ENCODE measurements at places on chromosomes 16 and 17. TPM values are rescaled to one million over a fixed set of nuclear protein-coding genes. Genes with fewer than 3 reads are reported as not detected.

GRCh38 chr17:67245694-67246402 is 852 bp upstream of the HELZ start:
- no peaks in the 10 kb centered on the region for H3K27me3 ChIP-seq
- peak; percentile 56 for DNase-seq
- peaks cover 5% of the 10 kb centered on the region for H3K36me3 ChIP-seq
- peak overlapping the region; percentile 84 for H3K27ac ChIP-seq
- H3K4me1 ChIP-seq = peaks cover 56% of the 10 kb centered on the region

DNA sequence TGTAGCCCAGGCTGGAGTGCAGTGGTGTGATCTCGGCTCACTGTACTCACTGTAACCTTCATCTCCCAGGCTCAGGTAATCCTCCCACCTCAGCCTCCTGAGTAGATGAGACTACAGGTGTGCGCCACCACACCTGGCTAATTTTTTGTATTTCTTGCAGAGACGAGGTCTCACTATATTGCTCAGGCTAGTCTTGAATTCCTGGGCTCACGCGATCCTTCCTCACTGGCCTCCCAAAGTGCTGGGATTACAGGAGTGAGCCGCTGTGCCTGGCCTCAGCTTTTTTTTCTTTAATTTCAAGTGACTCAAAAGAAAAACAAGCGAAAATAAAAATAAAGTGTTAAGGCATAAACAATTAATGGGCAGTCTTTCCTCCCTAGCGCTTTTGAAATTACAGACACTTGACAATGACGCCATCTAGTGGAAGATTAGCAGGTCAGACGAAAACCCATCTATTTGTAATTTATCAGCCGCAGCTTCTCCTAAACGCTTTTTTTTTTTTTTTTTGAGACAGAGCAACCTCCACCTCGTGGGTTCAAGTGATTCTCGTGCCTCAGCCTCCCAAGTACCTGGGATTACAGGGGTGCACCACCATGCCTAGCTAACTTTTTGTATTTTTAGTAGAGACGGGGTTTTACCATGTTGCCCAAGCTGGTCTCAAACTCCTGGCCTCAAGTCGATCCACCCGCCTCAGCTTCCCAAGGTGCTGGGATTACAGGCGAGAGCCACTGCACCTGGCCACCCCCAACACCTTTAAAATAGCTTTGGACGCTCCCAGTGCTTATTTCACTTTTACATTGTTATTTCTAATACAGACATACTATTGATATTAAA is 28.1 kb upstream of the PECAM1 start:
- peak; percentile 70 for DNase-seq
- H3K36me3 ChIP-seq = no peaks in the 10 kb centered on the region
- H3K27me3 ChIP-seq = no peaks in the 10 kb centered on the region

DNA sequence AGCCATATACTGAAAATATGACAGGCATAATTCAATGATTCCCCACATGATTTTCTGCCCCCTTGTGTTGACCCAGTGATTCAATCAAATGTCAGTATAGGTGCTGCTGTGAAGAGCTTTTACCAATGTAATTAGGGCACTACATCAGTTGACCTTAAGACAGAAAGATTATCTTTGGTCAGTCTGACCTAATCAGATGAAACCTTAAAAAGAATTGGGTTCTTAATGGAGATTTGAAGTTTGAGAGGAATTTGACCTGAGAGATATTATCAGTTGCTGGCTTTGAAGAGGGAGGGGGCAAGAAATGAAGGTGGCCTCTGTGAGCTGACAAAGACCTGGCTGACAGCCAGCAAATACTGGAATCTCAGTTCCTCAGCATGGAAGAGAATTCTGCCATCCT is 358.7 kb upstream of the CA10 start:
- no peaks in the 10 kb centered on the region for H3K27me3 ChIP-seq
- no peaks in the 10 kb centered on the region for H3K4me1 ChIP-seq
- no peak for DNase-seq
- H3K27ac ChIP-seq = no peak overlapping the region
- H3K4me3 ChIP-seq = no peak overlapping the region
- H3K36me3 ChIP-seq = no peaks in the 10 kb centered on the region

- no peak for DNase-seq
- no peaks in the 10 kb centered on the region for H3K36me3 ChIP-seq
- H3K4me1 ChIP-seq = no peaks in the 10 kb centered on the region
- no peak overlapping the region for H3K27ac ChIP-seq
- H3K4me3 ChIP-seq = no peak overlapping the region
- no peaks in the 10 kb centered on the region for H3K27me3 ChIP-seq
Observed at GRCh38 chr16:69513180-69513966, 52.4 kb upstream of the NFAT5 start.

DNA sequence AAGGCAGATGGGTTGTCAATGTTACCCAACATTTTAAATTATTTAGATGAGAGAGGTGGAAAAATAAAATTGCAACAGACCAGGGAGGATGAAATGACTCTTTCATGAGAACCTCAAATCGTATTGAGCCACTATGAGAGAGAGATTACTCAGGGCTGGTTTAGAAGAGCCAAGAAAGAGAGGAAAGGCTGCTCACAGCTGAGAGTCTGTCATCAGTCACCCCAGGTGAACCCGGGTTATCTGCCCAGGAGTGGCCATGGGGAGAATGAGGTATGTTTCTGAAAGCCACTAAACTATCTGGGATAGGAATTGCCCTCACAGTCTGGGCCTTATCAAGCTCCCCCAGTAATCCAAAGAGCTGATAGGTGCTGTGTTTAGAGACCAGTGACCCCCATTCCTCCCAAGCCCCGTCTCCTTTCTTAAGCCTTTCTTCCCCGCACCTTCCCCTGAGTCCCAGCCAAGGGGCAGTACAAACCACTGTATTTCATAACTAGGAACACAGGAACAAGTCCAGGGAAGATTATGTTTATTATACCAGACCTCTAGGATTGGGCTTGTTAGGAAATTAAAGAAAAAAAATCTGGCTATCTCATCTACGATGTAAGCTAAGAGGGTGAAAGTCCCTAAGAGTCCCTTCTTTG is 158.9 kb upstream of the NOL11 start:
- no peaks in the 10 kb centered on the region for H3K27me3 ChIP-seq
- no peak overlapping the region for H3K27ac ChIP-seq
- DNase-seq = no peak
- H3K4me3 ChIP-seq = no peak overlapping the region

Gene HS3ST3B1
- total RNA-seq = 38.8 TPM

Gene WWOX
- 21.9 TPM for total RNA-seq

GRCh38 chr17:82871776-82872561 is 32.1 kb upstream of the ZNF750 start:
- H3K36me3 ChIP-seq = peaks cover 17% of the 10 kb centered on the region
- DNase-seq = no peak
- no peak overlapping the region for H3K4me3 ChIP-seq
- peaks cover 19% of the 10 kb centered on the region for H3K4me1 ChIP-seq

- peak; percentile 56 for DNase-seq
- no peak overlapping the region for H3K4me3 ChIP-seq
- H3K4me1 ChIP-seq = peaks cover 16% of the 10 kb centered on the region
- H3K36me3 ChIP-seq = no peaks in the 10 kb centered on the region
- no peaks in the 10 kb centered on the region for H3K27me3 ChIP-seq
Observed at GRCh38 chr17:77107506-77108433, 33.0 kb upstream of the SEC14L1 start.

DNA sequence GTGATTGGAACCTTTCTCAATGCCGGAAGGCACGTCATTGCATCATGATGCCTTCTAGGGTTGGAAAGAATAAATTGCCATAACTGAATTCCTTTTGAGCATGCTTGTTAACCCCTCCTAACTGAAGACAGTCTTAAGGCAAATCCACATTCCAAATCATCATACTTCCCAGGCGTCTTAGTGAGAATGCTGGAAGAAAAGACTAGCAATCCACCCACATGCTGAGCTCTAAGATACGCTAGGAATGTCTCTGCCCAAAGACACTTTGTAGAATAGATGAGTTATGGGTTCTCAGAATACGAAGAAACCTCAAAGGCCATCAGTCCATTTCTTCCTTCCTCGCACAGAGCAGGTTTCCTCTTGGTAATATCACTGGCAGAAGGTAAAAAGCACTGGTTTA is 486.5 kb downstream of the HS3ST4 start:
- H3K27me3 ChIP-seq = no peaks in the 10 kb centered on the region
- H3K4me3 ChIP-seq = no peak overlapping the region
- H3K36me3 ChIP-seq = no peaks in the 10 kb centered on the region
- H3K4me1 ChIP-seq = no peaks in the 10 kb centered on the region

Gene DRC3
- 0.67 TPM for total RNA-seq

GRCh38 chr17:17191346-17191792 is 14.8 kb downstream of the PLD6 start:
- peaks cover 8% of the 10 kb centered on the region for H3K36me3 ChIP-seq
- no peak for DNase-seq
- H3K4me3 ChIP-seq = no peak overlapping the region
- no peak overlapping the region for H3K27ac ChIP-seq
- no peaks in the 10 kb centered on the region for H3K27me3 ChIP-seq

Gene MYH10
- total RNA-seq = 2.8 TPM

Gene KIF18B
- total RNA-seq = not detected

DNA sequence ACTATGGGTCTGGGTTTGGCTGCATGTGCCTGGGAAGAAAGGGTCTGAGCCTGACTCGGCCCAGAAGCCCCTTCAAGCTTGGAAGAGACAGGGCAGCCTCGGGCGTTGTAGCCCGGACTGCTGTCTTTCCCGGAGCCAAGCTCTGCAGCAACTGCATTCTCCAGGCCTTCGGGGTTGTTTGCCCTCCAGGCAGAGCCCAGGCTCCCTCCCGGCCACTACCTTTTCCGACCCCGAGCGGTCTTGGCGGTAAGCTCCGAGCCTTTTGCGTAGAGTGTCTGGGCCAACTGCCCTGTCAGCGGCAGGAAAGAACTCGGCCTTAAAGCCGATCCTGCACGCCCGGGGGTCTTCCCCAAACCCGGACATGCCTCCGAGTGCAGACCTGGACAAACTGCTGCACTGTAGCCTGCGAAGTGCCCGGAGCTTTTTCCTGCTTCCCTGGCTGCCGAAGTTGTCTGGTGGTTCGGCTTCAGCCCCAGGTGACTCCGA is 1.3 kb downstream of the LHX1 start:
- no peak overlapping the region for H3K27ac ChIP-seq
- H3K36me3 ChIP-seq = no peaks in the 10 kb centered on the region
- peaks cover 80% of the 10 kb centered on the region for H3K4me1 ChIP-seq
- no peak overlapping the region for H3K4me3 ChIP-seq

Gene TBC1D3G
- total RNA-seq = not detected

- DNase-seq = no peak
- no peak overlapping the region for H3K27ac ChIP-seq
- no peaks in the 10 kb centered on the region for H3K4me1 ChIP-seq
- H3K27me3 ChIP-seq = no peaks in the 10 kb centered on the region
Observed at GRCh38 chr16:65739518-65739917, 617.7 kb upstream of the CDH11 start.

Gene WNT9B
- not detected for total RNA-seq

DNA sequence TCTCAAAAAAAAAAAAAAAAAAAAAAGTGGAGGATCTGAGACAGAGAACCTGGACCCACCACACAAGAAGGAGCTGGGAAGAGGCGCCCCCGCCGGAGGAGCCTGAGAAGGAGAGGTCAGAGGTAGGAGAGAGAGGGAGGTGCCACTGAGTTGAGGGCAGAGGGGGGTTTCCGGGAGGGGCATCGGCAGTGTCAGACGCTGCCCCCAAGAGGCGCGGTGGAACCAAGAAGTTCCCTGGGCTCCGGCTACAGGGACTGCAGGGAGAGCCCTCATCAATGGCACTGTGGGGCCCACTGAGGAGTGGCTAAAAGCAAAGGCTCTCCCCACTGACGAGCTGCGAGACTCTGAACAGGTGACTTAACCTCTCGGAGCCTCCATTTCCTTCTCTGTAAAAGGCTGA is 4.2 kb downstream of the CCDC42 start:
- H3K4me1 ChIP-seq = peaks cover 20% of the 10 kb centered on the region
- H3K27ac ChIP-seq = peak overlapping the region; percentile 20
- no peaks in the 10 kb centered on the region for H3K27me3 ChIP-seq
- peak; percentile 45 for DNase-seq

Gene KRTAP4-1
- not detected for total RNA-seq

DNA sequence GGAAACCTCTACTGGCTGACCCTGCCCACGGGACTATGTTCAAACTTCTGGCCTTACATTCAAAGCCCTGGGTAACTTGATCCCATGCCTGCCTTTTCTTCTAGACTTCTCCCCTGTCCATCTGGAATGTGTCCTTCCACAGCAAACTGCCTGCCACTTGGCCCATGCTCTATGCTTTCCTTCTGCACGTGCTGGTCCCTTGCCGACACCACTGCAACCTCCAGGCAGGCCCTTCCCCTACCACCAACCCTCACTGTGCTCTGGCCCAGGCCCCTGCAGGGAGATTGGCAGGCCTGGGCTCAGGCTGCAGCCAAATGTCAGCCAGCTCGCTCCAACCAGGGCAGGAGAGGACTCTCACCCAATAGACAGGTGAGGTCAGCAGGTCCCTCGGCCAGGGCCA is 11.0 kb downstream of the HSD11B2 start:
- H3K27me3 ChIP-seq = no peaks in the 10 kb centered on the region
- no peak overlapping the region for H3K27ac ChIP-seq
- H3K4me1 ChIP-seq = no peaks in the 10 kb centered on the region
- H3K36me3 ChIP-seq = peaks cover 18% of the 10 kb centered on the region

DNA sequence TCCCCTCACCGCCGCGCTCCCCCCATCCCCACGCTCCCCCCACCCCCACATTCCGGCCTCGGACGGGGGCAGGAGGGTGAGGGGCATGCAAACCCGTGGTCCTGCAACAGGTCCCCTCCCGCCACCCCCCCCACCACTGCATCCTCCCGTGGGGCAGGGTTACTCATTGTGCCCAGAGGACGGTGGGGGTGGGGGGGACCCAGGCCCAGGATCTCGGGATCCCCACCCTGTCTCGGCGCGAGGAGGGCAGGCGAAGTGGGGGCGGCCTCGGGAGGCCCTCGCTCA is 8.5 kb downstream of the SLC22A31 start:
- no peaks in the 10 kb centered on the region for H3K4me1 ChIP-seq
- no peak for DNase-seq
- no peak overlapping the region for H3K27ac ChIP-seq
- no peaks in the 10 kb centered on the region for H3K27me3 ChIP-seq
- no peaks in the 10 kb centered on the region for H3K36me3 ChIP-seq
- H3K4me3 ChIP-seq = no peak overlapping the region

Gene UBE2O
- 42.5 TPM for total RNA-seq

DNA sequence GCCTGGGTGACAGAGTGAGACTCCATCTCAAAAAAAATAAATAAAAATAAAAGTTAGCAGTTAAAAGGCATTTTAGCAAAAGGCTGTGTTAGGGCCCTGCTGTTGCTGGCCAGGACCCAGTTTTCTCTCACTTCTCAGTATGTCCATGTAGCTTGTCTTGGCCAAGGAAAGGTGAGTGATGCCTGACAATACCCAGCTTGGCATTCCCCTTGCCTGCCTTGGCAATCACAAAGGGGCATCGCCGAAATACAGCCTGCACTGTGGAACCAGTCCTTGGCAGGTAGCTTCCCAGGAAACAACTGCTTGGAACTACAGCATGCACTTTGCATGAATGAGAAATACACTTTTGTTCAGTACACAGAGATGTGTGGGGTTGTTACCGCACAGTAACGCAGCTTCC is 61.7 kb downstream of the DNAH17 start:
- no peak for DNase-seq
- H3K27ac ChIP-seq = no peak overlapping the region
- H3K4me3 ChIP-seq = no peak overlapping the region

Measured in CD4-positive, alpha-beta memory T cell (primary cell).